ENCODE measurements at places on chromosomes 2 and 18. TPM values are rescaled to one million over a fixed set of nuclear protein-coding genes. Genes with fewer than 3 reads are reported as not detected.
A peak's percentile ranks its signal among the peaks of the same experiment; 100 is the strongest.

GRCh38 chr2:199462956-199463692, 5.4 kb upstream of the SATB2 start:
- DNase-seq: no peak

GRCh38 chr2:7119132-7119835, 202.1 kb downstream of the RNF144A start:
- DNase-seq: peak; percentile 40

DNA sequence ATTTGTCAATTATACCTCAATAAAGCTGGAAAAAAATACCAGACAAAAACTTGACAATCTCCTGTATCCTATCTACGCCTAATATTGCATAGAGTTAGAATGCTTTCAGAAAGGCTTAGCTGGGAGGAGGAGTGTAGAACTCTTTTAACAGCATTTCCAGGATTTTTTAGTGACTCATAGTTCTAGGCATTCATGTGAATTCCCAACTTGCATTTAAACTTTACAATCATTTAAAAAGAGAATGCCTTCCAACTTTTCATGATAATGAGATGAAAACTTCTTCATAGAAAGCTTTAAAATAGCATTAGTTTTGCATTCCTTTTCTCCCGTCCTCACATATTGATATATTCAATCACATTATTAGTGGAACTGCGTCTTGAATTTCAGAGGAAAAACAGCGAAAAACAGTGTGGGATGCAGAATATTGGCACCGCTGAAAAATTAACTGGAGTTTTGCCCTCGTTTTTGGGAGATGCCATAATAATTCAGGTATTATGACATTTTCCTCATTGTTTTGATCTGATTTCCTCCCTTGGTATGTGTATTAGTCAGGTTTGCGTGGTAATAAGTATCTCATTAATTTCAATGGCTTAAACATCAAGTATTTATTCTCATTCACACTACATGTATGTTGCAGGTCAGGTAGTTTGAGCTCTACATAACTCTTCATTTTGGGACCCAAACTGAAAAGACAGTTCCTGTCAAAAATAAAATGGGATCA, 293.2 kb upstream of the FIGN start:
- no peak for DNase-seq

DNA sequence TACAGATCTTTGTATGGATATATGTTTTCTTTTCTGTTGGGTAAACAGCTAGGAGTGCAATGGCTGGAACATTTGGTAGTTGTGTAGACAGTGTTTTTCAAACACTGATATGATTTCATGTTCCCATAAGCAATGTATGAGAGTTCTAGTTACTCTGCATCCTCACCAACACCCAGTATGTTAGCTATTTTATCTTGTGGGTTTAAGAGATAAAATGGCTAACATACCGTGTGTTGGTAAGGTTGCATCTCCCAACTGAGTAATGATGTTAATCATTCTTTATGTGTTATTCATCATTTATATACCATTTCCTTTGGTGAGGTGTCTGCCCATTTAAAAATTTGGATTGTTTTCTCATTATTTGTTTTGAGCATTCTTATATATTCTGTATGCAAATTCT, 65.7 kb downstream of the LYPD6B start:
- no peak for DNase-seq

- no peak for DNase-seq
Observed at GRCh38 chr2:53018825-53019425, 748.7 kb upstream of the CHAC2 start.

- DNase-seq: no peak
Observed at GRCh38 chr2:23464156-23464555, 79.2 kb downstream of the KLHL29 start.

- no peak for DNase-seq
Observed at GRCh38 chr2:234544659-234545611, 48.1 kb upstream of the ARL4C start.

GRCh38 chr2:63735263-63735662, 106.4 kb upstream of the UGP2 start:
- DNase-seq: no peak

- no peak for DNase-seq
Observed at GRCh38 chr2:128784626-128785306, 466.1 kb upstream of the HS6ST1 start.

- no peak for DNase-seq
Observed at GRCh38 chr2:1546901-1547300, 133.6 kb downstream of the TPO start.

- no peak for DNase-seq
Observed at GRCh38 chr2:174595116-174595809, 2.3 kb downstream of the WIPF1 start.

GRCh38 chr2:9102861-9103662, 99.6 kb upstream of the MBOAT2 start:
- no peak for DNase-seq

DNA sequence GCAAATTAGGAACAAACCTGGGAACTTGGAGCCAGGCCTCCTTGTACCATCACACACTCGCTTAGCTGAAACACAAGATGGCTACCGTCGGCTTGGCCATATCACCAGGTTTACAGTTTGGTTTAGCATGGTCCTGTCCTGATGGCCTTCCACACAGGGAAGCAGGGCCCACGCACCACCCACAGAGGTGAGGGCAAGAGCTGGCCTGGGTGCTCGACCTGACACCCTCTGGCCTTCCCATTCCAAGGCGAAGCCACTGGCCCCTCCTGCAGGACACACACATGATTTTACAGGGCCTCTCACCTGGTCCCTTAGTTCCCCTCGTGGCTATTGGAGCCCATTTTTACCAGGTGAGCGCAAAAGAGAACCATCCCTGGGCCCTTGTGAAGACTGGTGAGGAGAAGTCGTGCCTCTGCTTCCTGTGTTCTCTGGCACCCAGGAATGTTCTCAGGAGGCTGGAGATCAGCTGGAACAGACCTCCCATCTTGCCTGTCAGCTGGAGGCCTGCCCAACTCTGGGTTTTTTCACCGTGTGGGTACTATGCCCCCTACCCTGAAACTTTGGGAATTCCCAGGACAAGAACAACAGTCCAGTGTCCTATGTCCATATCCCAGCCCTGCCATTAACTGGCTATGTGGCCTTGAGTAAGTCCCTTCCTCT, 53.0 kb upstream of the FOSL2 start:
- no peak for DNase-seq

- no peak for DNase-seq
Observed at GRCh38 chr2:241132538-241133435, 16.5 kb downstream of the PASK start.

- no peak for DNase-seq
Observed at GRCh38 chr2:11563784-11564666, 30.2 kb downstream of the GREB1 start.

The DSG4 gene
- 0.26 TPM for total RNA-seq

The NEU2 gene
- total RNA-seq: not detected

The SP140 gene
- 1.8 TPM for total RNA-seq

The GPAT2 gene
- total RNA-seq: 1.8 TPM

The KLHL30 gene
- total RNA-seq: 1.8 TPM

The FER1L5 gene
- total RNA-seq: 0.58 TPM

The NAT8 gene
- not detected for total RNA-seq
